Trophoblast cell (in vitro differentiated cells and primary cell): ENCODE measurements at places on chromosomes 13 and 19.

DNA sequence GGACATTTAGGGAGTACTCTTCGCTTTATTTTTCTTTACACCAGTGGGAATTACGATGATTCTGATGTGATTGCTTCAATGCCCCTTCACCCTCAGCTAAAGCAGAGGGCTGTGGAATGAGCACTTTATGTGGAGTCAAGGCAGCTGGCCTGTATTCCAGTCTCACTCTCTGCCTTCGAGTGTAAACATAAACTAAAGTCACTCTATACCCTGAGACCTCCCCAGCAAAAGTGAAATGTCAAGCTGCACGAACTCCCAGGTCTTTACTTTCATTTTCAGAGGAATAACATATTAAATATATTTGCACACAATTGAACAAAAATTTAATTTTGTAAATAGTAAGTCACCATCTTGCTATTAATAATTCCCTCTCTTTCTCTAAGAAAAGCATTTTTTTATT is 557.1 kb downstream of the DACH1 start:
- DNase-seq = no peak

- DNase-seq = no peak
These were observed 6.8 kb downstream of the FIZ1 start for GRCh38 chr19:55592391-55593090.

DNA sequence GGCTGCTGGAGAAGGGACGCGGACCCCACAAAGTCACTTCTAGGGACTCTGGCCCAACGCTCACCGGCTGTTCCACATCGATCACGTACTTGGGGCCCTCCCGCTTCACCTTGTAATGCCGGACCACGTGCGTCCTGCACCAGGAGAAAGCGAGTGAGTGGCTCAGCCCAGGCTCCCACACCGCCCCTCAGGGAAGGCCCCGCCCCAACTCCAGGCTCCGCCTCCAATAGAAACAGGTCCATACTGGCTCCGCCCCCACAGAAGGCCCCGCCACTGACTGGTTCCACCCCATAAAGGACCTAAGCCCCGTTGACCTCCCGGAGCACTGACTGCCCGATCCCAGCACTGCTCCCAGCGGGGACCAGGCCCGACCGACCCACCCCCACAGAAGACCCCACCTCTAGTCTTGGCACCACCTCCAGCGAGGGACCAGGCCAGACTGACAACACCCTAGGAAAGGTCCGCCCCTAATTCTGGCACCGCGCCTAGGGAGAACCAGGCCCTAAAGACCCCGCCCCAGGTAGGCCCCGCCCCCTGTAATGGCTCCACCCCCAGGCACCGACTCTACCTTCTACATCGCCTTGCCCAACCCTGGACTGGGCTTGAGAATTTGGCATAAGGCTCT is 11.3 kb downstream of the STAP2 start:
- peak; percentile 69 for DNase-seq

DNA sequence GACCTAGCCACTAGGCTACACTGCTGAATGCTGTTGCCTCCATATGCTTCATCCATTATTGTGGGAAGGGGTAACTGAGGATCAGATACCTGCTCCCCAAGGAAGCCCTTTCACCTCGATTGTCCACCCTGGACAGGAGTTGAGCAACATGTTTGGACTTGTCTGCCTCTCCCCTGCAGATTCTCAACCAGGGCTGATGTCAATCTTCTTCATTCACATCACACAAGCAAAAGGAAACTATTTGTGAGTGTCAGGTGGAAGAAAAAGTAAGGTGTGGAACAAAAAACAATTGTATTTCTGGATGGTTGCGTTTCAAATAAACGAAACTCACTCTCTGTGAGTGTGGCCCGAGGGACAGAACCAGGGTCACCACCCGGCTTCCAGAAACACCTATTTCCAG is 29.5 kb upstream of the MUC16 start:
- peak; percentile 19 for DNase-seq

- DNase-seq = no peak
These were observed 322.3 kb downstream of the DLEU7 start for GRCh38 chr13:50521006-50521830.

DNA sequence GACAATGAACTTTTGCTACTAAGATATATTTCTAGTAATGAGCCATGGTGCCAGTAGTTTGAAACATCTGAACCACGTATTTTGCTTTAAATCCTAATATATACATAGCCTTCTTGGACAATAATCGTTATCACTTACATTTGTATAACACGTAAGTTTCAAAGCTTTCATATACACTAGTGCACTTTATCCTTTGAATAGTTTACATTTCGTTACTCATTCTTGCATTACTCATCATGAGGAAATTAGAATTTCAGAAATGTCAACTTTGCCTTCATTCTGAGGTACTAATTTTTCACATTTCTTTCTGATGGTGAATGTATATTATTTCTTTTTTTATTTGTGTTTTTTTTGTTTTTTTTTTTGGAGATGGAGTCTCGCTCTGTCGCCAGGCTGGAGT is 5.8 kb downstream of the KBTBD7 start:
- DNase-seq = peak; percentile 88

GRCh38 chr19:44609219-44609618 is 4.1 kb upstream of the IGSF23 start:
- peak; percentile 56 for DNase-seq
